Vagina (tissue), 2 donors: ENCODE measurements at places on chromosomes 1 and 21.

- DNase-seq = no peak
These were observed 144.8 kb downstream of the GLUL start for GRCh38 chr1:182246783-182247182.

DNA sequence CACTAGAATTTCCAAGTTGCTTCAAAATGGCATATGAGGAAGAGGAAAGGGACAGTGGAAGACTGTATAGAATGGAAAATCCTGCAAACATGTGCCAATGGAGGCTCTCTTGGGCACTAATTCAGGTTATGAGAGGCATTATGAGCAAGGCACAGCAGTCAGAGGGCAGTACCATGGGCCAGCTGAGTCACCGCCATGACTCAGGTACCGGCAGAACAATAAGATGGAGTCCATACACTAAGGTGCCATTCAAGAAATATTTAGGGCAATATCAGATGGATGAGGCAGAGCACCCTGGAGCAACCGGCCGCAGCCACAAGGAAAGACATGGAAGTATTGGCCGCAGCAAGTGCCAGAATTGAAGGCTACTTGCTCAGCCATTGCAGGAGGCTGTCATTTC, 25.6 kb upstream of the VAV3 start:
- no peak for DNase-seq

- DNase-seq = no peak
These were observed 23.2 kb downstream of the TCEA3 start for GRCh38 chr1:23401313-23401712.

- DNase-seq = no peak
These were observed 7.6 kb downstream of the CDKN2C start for GRCh38 chr1:50977575-50978143.

DNA sequence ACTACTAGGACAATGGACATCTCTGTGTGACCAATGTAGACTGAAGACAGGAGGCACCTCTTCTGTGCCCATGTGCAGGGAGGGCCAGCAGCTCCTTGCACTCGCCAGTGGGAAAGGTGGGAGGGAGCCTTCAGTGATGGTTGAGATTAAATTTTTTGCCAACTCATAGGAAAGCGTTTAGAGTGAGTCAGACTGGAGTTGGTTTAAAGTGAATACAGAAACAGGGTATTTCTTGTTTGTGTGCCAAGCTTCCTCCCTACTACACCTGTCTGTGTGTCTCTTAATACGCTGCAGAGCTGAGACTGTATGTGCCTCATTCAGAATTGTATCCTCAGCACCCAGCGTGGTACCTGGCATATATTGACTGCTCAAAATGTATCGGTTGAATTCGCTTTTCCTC, 13.5 kb upstream of the COL16A1 start:
- DNase-seq = no peak

DNA sequence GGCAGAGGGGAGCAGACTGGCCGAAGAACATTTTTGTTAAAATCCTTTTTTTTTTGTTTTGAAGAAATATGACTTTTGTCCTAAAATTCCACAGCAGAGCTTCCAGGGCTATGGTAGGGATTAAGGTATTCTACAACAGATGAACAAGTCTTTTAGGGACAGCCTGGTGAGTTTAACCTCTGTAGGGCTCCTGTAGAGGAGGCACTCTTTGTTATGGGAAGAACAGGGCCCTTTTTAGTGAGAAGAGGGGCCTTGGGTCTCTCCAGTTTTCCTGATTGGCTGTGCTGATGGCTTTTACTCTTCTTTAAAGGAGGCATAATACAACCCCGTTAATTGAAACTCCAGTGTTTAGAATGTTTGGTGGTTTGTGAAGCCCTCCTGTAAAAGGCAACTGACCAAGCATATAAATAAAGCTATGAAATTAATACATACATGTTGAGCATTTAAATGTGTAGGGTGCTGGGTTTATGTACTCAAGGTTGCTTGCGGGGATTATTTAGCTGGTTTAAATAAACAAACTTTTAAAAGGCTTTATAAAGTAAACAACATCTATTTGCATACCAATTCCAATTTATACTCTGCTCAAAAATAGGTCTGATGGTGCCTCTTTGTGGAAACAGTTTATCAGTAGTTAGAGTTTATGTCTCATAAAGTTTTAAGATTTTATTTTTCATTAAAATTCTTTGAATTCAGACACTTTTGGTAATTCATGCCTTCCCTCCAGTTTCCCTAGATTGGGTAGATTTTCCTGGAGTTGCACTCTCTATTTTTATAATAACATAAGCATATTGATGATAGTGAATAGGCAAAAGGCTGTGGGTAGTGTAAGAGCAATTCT, 46.5 kb downstream of the PBX1 start:
- no peak for DNase-seq

DNA sequence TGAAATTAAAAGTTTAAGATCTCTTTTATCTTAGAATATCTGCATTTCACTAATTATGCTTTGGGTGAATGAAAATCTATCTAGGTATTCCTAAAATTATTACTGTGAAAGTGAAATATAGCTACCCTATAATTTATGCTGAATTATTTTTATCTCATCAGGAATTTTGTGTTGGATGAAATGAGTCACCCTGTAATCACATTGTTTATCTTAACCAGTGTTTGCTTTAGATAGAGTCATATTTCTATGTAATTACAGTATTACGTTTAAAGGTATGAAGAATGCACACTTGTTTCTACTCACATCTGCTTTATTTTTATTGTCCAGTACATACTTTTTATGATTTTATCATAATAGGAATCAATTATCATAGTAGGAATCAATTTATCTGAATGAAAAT, 249.2 kb downstream of the NCAM2 start:
- DNase-seq = no peak

DNA sequence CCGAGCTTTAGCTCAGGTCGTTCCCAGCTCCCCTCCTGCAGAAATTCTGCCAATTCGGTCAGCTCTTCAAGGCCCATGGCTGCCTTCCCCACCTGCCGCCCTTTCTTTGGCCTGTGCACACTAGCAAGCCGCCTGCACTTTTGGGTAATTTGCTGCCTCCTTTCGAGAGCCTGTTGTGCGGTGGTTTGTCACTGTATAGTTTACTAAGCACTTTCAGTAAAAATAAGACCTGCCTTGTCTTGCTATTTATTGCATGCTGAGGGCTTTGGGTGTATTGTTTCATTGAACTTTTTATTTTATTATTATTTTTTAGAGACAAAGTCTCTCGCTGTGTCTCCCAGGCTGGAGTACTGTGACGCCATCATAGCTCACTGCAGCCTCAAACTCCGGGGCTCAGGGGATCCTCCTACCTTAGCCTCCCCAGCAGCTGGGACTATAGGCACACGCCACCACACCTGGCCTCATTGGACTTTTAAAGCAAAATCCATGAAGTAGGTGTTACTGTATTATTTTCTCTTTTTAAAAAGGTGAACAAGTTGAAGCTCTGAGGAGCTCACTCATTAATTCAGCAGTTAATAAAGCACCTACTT, 1.1 kb upstream of the FABP3 start:
- DNase-seq = no peak

DNA sequence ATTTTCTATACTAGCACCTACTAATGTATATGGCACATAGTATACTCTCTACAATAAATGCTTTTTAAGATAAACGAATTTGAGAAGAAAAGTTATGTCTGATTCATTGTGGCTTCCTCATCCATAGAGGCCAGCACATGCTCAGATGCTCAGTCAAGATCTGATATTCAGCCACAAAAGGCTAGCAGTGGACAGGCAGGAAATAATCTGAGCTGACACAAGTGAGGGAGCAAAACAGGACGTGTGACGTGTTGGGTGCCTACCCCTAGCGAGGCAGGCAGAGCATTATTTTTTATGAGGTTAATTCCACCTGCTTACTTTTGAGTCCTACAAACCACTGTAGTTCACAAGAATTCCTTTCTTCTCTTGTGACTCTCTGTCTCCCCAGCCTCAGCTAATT, 550.9 kb downstream of the SMYD3 start:
- no peak for DNase-seq

GRCh38 chr1:162878000-162878596, 17.1 kb upstream of the CCDC190 start:
- no peak for DNase-seq

DNA sequence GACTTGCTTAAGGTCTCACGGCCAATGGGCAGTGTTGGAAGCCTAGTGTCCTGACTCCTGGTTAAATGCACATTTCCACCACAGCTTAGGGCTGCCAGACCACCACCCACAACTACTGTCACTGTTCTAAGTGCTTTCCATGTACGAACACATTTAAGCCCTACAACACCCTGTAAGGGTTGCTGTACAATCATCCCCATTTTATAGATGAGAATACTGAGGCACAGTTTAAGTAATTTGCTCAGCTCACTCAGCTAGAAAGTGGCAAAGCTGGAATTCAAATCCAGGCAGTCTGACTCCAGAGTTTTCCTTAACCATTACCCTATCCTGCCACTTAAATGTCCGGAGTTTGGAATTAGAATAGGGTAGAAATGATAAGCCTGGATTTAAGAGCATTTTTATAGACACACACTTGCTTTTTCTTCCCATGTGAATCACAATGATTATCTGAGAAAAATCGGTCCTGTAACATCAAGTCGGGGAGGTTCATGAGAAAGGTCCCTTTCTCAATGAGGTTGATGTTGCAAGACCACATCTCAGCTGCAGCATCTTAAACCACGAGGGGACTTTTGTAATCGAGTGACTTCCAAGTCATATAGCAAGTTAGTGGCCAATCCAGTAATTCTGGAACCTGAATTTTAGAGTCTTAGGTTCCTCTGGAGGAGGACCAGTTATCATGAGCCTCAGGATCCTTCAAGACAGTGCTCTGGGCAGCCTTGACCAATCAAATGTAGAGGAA, 8.6 kb downstream of the E2F2 start:
- DNase-seq = no peak

DNA sequence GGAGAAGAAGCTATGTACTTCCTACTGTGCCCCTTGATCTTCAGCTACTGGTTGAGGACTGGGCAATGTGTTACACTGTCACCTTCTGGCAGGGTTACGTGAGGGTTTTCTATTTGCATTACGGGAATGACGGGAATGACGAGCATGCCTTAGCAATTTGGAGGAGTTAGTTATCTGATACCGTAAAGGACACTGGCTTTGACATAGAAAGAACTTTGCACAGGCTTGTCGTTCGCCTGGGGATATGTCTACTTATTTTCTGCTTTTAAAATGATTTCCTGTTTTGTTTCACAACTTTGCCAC, 19.8 kb upstream of the ACBD6 start:
- no peak for DNase-seq

- no peak for DNase-seq
These were observed 153.9 kb upstream of the LMO4 start for GRCh38 chr1:87174724-87175245.

DNA sequence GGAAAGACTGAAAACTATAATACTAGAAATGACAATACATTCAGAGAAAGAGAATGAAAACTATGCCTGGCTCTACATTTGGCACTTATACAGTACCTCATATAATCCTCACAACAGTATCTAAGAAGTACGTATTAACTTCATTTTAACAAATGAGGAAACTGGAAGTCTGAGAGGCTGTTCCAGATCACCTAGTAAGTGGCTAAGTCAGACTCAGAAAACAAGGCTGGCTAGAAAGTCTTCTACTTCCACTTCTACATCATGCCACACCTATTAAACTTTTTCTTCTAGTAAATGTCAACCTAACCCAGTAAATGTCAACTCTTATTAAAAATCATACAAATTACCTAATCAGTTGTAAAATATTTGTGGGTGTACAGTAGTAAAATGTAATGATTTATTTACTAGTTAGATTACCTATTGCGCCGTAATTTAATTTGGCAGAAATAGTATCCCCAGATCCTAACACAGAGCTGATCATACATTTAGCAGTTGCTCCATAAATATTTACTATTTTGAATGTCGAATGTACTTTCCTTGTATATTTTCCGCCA, 36.8 kb upstream of the ASPM start:
- DNase-seq = no peak

- no peak for DNase-seq
These were observed 40.5 kb upstream of the PROX1 start for GRCh38 chr1:213947200-213947801.

DNA sequence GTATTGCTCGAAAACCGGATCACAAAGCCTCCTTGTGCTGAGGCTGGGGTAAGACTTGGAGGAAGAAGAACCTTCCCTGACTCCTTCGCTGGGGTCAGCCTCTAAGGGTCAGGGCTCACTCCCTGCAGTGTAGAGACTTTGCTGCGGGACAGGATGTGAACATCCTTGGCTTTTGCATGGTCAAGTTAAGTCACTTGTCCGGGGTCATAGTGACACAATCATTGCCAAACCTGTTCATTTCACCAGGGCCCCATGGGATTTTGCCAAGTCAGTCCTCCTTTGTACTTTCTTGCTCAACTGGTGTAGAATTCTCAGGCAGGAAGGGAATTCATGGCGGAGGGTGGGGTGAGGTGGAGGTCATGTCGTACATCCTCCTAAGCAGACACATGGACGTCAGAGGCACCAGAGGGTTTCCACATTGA, 24.7 kb upstream of the IL10 start:
- no peak for DNase-seq

GRCh38 chr1:49229555-49229954, 452.9 kb upstream of the BEND5 start:
- no peak for DNase-seq
